ENCODE measurements at places on chromosomes 11 and 22. TPM values are rescaled to one million over a fixed set of nuclear protein-coding genes. Genes with fewer than 3 reads are reported as not detected.

Gene DERL3
- total RNA-seq: 0.17 TPM

Gene ATP5MG
- total RNA-seq: 186 TPM

Gene CD6
- total RNA-seq: 0.15 TPM

Gene PRAME
- 115 TPM for total RNA-seq

Gene PRSS23
- 498 TPM for total RNA-seq

Gene OR4D5
- total RNA-seq: not detected

Gene CTNND1
- 65.0 TPM for total RNA-seq

Gene TSGA10IP
- total RNA-seq: not detected

Gene EWSR1
- total RNA-seq: 216 TPM

Gene WBP2NL
- 0.06 TPM for total RNA-seq

Gene SCN4B
- 0.08 TPM for total RNA-seq

Gene C11orf91
- total RNA-seq: 1.8 TPM

Gene SLC22A12
- total RNA-seq: not detected

Gene MS4A1
- total RNA-seq: not detected

Gene NAV2
- total RNA-seq: 19.2 TPM

Gene MRGPRX4
- not detected for total RNA-seq

Gene PHLDA2
- total RNA-seq: 149 TPM

Gene SLC25A18
- 0.08 TPM for total RNA-seq

Gene WT1
- total RNA-seq: 5.9 TPM

Gene CDHR5
- total RNA-seq: not detected

Gene FXYD6
- total RNA-seq: 0.21 TPM

Gene PTPRCAP
- total RNA-seq: 0.24 TPM

Gene OR4C15
- not detected for total RNA-seq

Gene KAT5
- total RNA-seq: 42.0 TPM

Gene IL10RA
- 0.03 TPM for total RNA-seq

Gene GAL3ST1
- 8.0 TPM for total RNA-seq

Gene DUSP8
- 2.5 TPM for total RNA-seq

Gene SMCO4
- 18.3 TPM for total RNA-seq

Gene APOA5
- total RNA-seq: not detected

Gene SAA1
- total RNA-seq: 0.42 TPM

Gene CNTF
- total RNA-seq: 1.2 TPM

Gene SLC22A8
- total RNA-seq: not detected

Gene TMEM191C
- 0.98 TPM for total RNA-seq

Gene CCDC86
- total RNA-seq: 97.8 TPM
